ENCODE measurements at places on chromosomes 4 and X. TPM values are rescaled to one million over a fixed set of nuclear protein-coding genes. Genes with fewer than 3 reads are reported as not detected.
A peak's percentile ranks its signal among the peaks of the same experiment; 100 is the strongest.

DNA sequence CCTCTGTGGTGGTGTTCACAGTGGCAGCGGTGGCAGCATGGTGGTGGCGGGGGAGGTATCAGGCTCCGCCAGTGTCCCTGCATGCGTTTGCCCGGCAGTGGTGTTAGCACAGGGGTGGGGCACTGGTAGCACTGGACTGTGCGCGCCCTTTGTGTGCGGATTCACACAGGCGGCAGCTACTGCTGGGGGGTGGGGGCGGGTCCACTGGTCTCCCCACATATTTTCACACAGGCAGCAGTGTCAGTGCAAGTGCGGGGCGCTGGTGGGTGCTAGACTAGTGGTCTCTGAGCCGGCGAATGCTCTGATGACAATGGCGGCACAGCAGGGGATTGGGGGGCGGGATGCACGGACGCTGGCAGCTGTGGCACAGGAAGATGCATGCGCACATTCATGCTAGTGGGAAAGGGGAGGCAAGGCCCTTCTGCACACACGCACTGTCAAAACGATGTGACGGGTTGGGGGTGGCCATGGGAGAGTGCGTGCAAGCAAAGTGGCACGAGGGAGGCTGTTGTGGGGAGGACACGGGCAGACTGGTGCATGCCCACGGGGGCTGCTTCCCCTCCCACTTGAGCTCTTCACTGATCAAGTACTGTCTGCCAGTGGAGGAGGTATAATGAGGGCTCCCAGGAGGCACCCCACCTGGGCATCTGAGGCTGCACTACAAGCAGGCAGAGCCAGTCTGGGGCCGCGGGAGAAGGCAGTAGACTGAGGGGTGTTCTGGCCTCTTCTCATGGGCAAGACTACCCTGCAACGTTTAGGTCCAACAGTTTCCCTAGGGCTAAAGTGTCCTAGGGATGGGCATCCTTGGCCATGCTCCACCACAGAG is 53.0 kb downstream of the POF1B start:
- H3K27ac ChIP-seq = no peak overlapping the region
- peak; percentile 1 for DNase-seq
- H3K27me3 ChIP-seq = no peaks in the 10 kb centered on the region
- no peak overlapping the region for H3K4me3 ChIP-seq
- H3K36me3 ChIP-seq = no peaks in the 10 kb centered on the region
- H3K4me1 ChIP-seq = no peaks in the 10 kb centered on the region

SPANXC gene
- not detected for polyA plus RNA-seq

TEX13A gene
- not detected for polyA plus RNA-seq

PLS3 gene
- polyA plus RNA-seq = 20.0 TPM

Data from psoas muscle (tissue), 8 donors.